Breast epithelium (tissue), 4 donors: ENCODE measurements at places on chromosomes 12 and 14.

DNA sequence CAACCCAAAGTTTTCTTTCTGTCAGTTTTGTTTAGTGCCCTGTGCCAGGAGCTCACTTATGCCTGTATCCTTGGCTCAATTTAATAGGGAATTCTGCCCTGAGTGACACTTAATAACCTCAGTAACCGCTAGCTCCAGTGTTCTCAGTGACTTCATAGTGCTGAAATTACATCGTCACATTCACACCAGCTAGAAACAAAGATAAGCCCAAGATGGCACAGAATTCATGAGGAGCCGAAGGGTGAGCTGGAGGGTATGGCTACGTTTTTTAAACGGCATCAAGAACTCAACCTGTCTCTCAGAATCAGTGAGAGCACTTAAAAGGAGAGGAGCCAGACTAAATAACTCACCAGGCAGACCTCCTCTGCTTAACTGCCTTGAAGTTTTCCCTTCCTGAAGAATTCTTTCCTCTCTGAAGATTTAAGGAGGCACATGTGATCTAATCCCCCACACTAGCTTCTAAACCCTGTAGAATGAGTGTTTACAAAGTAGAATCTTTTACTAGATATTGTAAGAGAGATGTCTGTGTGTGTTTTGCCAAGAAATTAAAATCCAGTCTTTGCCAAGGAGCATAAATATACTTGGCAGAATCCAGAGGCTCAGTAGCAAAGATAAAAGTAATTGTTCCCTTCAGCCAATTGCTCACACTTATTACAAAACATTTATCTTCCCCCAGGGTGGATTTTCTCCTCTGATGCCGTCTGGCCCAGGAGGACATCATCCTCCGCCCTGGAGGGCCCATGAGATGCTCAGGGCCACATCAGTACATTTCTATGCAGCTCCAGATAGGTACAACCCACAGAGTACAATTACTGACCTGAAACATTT lies 37.3 kb downstream of the PTGER2 start:
- no peak for DNase-seq

GRCh38 chr12:39440101-39440500 lies 2.8 kb downstream of the KIF21A start:
- no peak for DNase-seq

DNA sequence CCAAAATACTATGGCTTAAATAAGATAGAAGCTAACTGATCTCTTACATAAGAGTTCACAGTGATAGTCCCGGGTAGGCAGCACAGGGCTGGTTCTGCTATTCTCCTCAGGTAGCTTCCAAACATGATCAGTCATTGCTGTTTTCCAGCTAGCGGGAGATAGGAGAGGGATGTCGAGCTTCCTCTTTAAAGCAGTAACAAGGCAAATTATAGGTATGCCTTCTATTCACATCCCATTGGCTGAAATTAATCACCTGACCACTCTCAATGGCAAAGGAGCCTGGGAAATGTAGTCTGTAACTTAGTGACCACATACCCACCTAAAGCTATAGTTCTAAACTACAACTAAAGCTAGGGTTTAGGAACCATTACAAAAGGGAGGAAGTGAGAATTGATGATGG lies 34.5 kb upstream of the VRK1 start:
- no peak for DNase-seq

DNA sequence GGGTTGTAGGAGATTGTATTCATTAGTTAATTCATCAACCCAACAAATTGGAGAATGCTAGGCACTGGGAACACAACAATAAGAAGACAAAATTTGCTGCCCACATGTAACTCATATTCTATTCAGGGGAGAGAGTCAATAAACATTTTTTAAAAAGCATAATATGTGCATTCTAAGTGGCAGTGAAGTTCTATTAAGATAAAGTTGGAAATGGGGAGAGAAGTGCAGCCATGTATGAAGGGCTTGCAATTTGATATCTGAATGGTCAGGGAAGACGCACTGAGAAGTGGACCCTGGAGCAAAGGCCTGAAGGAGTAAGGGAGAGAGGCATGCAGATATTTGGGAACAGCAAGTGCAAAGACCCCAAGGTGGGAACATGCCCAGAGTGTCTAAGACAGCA lies 40.2 kb upstream of the CHST11 start:
- DNase-seq = no peak

- no peak for DNase-seq
Observed at GRCh38 chr12:42588524-42589464, 752 bp downstream of the PRICKLE1 start.

GRCh38 chr12:128079-128478 lies 61.5 kb downstream of the IQSEC3 start:
- DNase-seq = no peak

DNA sequence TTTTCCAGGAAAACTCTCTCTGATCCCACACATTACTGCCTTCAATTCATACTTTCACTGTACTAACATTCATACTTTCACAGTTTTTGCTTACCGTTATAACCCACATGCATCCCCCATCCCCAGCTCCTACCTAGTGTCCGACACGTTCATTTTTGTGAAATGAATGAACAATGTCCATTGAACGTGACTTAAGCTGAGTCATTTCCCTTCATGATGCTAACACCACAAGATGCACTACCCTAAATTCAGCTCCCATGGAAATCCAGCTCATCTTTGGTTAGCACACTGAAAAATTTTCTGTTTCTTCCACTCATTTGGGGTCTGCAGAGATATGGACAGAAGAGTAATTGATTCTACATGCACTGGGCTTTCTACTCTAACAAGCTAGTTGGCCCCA lies 84.7 kb downstream of the GALNT4 start:
- DNase-seq = no peak

- DNase-seq = no peak
Observed at GRCh38 chr12:131250028-131250950, 296.6 kb downstream of the ADGRD1 start.

DNA sequence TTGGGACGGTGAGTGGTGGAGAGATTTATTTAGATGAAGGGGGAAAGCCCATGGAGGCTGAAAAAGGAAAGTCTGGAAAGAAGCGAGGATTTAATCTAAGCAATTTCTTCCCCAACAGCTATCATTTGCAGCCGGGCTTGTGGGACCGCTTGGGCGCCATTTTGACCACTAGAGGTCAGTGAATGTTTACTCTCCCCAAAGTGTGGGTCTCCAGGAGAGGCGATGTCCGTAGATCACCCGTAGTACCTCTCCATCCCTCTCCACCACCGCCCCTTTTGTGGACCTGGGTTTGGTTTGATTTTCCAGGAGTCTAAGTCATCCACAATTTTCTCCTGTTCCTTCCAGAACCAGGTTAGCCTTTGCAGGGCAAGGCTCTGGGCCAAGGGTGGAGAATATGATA lies 91.2 kb upstream of the PARP11 start:
- DNase-seq = no peak

DNA sequence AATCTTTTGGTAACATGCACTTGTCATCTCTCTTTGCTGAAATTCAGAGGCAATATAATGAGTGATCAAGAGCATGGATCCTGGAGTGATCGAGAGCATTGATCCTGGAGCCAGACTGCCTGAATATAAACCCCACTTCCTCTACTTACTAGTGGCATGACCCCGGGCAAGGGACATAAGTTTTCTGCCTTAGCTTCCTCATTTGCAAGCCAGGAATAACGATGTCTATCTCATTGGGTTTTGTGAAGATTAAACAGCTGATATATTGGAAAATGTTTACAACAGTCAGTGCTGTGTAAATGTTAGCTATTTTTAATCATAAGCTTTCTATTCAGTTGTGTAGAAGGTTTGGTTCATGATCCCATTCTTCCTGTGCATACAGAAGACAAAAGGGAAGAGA lies 2.4 kb upstream of the CSRNP2 start:
- no peak for DNase-seq

DNA sequence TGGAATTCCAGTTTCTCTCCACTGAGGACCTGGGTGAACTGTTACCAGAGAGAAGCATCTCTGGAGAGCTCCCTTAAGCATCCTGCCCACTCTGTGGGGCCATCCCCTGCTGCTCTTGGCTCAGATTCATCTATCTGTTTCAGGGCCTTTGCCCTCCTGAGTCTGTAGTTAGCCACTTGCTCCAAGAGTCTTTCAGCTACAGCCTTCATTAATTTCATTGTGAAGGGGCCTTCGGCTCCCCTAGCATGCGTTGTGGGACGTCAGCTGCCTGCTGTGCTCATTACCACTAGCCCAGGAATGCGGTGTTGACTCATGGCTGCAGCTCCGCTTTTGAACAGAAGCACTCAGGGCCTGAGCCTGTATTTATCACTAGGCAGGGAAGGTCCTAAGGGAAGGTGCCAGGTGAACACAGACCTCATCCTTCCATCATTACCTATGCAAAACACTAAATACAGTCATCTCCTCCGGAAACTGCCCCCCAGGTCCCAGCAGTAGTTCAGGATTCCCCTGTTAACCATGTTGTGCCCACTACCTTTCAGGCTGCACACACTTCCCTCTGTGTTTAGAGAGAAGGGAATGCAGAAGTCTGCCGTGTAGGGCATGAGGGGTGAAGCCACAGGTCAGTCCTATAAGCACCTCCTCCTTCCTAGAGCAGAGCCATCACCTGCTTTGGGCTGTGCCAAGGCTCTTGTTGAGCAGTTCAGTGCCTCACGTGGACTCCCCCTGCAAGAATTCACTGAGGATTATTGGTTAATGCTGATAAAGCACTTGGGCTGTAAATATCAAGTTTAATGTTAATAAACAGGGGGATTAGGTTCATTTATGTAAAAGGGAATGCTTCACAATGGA lies 191.4 kb downstream of the CACNA1C start:
- DNase-seq = no peak
